RPMI8226 (cell line): ENCODE measurements at places on chromosomes 5 and 9.

- DNase-seq = no peak
Measured at GRCh38 chr5:53368966-53369605, 111.3 kb upstream of the FST start.

DNA sequence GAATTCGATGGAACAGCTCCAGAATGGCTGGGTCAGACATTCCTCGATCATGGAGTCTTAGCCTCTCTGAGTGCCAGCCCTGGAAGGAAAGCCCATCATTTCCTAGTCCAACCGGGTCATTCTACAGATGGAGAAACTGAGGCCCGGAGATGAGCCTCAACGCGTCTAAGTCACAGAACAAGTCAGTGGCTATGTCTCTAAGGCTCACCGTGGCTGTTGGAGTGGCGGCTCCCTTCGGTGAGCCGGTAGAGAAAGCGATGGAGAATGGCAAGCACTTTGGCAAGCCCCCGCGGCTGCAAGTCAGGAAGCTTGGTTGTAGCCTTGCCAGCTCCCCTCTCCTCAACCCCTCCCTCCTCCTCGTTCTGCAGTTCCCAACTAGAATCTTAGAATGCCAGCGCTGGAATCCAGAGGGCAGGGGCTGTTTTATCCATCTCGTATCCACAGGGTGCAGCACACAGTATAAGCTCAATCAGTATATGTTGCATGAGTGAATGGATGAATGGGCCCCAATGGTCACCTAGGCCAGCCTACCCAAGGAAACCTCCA is 438 bp upstream of the ARSI start:
- DNase-seq = no peak

DNA sequence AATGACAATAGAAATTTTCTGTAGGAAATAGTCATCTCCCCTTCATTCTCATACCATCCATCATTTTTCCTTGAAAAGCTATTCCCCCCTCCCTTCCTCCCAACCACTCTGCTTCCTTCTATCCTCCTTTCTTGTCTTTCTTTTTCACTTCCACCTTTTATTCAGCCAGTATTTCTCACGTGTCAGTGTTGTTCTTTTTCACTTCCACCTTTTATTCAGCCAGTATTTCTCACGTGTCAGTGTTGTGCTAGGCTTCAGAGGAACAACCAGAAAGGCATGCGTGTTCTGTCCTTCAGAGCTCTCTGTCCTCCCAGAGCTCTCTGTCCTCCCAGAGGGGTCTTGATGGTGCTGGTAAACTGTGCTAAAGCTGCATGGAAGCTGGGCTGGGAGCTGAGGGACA is 419.6 kb downstream of the GADD45G start:
- DNase-seq = no peak

DNA sequence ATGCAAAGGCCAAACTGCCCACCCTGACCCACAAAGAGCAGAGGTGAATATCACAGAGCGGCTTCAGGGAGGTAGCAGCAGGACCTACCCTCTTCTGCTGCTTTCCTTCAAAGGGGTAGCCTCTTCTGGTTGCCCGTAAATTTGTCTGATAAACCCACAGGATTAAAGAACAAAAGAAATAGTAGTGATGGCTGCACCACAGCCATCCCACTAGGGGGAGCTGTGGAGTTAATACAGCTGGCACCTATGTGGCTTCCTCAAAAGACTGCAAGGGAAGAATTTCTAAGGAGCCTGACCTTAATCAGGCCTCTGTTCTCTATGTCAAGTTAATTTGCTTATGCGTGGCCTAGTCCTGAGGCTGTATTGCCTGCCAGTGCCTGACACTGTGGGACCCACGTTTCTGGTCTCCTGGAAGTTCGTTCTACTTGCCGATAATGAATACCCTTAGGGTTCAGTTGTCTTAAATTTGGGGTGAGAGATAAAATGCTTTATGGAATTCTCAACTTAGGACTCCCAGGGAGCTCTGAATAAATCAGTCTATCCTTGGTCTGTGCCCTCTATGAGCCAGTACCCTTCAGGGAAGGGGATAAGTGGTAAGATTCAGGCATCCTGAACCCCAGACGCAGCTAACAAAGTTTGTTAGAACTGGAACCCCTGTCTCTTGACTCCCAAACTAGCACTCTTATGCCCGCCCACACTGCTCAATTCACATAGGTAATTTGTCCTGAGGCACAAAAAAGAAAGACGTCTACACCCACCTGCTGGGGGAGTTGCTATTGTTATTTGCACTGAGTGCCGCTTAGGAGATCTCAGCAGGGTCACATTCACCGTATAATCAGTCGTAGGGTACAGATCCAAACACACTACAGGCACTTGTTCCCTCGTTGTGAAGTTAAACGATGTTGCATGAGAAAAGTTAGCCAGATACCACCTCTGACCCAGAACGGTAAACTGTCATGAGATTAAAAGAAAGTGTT is 77.1 kb downstream of the SUSD1 start:
- peak; percentile 67 for DNase-seq

GRCh38 chr9:131521203-131521602 is 9.9 kb downstream of the UCK1 start:
- DNase-seq = no peak

GRCh38 chr9:1982074-1982473 is 33.1 kb upstream of the SMARCA2 start:
- DNase-seq = no peak

- DNase-seq = peak; percentile 49
Measured at GRCh38 chr5:138138949-138139780, at the start of gene NME5. NME5 (minus strand) TSS chr5:138139428; CDS start chr5:138138780, 648 bp downstream.

DNA sequence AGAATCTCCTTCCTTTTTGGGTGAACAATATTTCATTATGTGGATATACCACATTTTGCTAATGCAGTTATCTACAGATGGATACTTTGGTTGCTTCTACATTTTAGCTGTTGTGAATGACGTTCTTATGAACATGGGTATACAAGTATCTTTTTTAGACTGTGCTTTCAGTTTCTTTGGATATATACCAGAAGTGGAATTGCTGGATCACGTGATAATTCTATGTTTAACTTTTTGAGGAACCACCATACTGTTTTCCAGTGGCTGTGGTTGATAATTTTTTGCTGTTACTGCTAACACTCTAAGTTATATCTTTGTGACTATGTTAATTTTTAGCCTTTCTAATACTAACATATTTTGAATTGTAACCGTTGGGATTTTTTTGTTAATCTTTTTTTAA is 12.5 kb downstream of the WDR70 start:
- DNase-seq = no peak

DNA sequence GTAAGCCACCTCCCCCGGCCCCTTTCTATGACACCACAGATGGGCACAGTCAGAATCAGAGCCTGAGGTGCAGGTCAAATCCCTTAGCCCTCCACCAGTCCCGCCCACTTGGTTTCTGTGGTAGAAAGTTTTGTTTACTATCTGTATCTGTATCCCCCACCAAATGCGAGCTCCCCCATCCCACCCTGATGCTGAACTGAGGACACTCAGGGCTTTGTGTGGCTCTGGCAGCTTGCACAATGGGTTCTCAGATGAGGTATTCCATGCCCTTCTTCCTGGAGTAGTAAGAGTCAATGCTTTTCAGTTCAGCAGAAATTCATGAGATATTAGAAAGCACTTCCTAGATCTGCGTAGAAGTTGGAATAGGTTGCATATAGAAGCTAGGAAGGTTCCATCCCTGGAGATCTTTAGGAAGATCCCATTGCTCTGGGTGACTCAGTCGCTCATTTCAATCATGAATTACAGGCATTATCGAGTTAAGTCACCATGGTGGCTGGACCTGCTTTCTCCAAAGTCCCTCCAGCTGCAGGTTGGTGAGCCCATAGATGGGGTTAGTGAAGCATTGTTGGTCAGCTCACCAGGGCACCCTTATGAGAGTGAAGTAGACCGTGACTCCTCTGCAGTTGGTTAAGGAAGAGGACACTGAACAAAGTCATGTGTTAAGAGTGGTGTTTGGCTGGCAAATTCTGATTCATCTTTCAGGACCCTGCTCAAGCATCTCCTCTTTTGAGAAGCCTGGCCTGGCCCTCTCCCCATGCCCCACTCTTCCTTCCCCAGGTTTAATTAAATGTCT is 10.6 kb upstream of the KCNIP1 start:
- no peak for DNase-seq

GRCh38 chr9:137244486-137245449 is 3.7 kb downstream of the TUBB4B start:
- DNase-seq = no peak

- DNase-seq = no peak
Measured at GRCh38 chr9:129230302-129230701, 52.2 kb upstream of the IER5L start.

GRCh38 chr5:50463047-50463446 is 22.0 kb upstream of the EMB start:
- no peak for DNase-seq

DNA sequence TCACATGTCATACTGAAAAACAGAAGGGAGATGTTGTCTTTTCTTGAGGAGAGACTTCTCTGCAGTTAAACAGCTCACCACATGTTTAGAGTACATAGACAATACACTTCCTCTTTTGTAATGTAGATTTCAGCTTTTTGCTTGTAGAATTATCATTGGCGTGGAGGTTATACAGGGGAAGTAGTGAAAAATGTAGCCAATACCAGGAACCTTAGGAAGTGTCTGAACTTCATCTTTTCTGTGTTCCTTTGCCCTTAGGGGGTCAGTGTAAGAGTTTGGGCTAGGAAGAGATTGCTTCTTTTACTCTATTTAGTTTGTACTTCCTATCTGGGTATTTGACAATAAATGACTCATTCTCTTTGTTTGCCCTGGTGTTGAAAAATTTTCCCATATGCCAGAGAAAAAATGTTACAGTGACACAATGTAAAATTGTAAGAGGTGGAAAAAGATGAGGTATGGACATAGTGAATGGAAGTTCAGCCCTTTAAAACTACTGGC is 21.0 kb upstream of the CDKN2B start:
- DNase-seq = peak; percentile 47

DNA sequence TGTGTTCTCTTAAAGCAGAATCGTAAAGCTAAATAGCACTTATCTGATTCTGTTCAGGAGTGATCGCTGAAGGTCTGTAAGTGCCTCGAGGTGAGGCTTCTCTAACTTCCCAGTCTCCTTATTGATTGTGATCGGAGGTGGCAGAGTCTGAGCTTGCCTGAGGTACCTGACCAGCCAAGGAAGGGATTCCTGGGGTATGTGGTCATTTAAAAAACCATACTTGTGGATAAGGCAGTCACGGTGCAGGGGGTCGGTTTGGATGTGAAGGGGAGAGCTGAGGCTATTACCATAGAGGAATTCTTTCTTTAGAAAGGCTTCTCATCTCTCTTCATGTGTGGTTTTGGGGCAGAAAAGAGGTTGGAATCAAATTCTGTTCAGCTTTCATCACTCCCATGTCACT is 193.7 kb downstream of the TLE4 start:
- no peak for DNase-seq

DNA sequence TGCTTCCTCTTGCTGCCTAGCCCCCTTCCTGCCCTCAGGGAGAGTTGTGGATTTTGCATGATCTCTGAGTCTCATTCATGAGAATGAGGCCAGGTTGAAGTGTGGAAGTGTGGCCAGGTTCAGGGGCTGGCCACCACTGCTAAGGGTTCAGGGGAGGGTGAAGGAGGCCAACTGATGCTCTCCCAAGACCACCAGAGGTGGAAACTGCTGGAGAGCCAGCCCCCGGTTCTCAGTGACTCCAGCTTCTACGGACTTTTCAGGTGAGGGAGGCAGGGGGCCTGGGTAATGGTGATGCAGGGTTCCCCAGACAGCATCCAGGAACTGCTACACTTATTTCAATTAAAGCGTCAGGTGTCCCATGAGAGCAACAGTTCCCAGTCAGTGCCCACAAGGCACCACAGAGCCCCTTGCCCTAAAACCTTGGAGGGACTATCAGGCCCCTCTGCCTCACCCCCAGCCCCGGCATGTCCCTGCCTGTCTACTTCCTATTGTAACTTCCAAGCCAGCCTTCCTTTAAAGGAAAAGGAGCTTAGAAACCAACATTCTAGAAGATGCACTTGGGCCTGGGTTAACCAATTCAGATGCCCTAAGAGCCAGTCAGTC is 50.1 kb downstream of the AMBP start:
- DNase-seq = no peak

DNA sequence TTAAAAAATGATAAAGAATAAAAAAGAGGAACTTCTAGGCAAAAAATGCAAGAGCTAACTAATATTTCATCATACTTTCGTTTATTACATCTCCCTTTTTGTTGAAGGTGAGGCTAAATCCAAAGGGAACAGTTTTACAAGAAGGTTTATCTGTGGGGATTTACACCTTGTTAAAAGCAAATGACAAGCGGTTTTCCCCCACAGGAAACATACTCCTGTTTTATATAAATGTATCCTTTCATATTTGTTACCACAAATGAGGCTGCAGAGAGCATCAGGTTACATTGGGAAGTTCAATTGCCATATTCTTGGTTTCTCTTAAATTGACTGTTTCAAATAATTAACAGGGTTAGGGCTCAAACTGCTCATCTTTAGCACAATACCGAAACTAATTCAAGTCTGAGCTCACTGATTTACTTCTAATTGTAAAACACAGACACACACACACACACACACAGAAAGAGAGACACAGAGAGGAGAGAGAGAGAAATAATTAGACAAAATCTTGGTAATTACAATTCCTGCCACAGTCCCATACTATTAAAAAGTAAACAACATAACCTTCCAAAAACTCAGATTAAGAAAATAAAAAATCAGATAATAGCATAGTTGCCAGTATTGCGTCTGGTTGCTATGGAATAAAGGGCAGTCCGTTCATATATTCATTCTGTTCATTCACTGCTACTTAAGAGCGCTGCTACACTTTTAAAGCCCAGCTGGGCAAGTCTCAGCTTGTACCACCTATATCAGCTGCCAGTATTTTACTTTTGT is 17.1 kb downstream of the RFX3 start:
- DNase-seq = no peak

DNA sequence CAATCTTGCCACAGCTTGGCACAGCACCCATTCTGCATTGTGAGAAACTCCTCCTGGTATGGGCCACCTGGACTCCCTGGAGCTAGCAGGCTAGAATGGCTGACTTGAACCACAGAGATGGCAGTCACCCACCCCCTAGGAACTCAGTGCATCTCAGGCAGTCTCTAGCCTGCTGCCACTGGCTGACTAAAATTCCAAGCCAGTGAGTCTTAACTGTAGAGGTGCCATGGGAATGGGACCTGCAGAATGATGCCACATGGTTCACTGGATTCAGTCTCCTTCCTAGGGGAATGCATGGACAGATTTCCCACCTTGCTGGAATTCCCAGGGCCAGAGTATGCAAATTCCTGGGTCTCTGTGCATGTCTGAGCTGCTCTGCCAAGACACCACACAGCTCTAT is 382.9 kb downstream of the MAN2A1 start:
- no peak for DNase-seq

- no peak for DNase-seq
Measured at GRCh38 chr9:79284081-79284480, 287.7 kb upstream of the TLE4 start.

GRCh38 chr9:74609671-74610405 is 112.7 kb downstream of the RORB start:
- no peak for DNase-seq
